Fibroblast of skin of back (primary cell): ENCODE measurements at places on chromosomes 1 and 21.

DNA sequence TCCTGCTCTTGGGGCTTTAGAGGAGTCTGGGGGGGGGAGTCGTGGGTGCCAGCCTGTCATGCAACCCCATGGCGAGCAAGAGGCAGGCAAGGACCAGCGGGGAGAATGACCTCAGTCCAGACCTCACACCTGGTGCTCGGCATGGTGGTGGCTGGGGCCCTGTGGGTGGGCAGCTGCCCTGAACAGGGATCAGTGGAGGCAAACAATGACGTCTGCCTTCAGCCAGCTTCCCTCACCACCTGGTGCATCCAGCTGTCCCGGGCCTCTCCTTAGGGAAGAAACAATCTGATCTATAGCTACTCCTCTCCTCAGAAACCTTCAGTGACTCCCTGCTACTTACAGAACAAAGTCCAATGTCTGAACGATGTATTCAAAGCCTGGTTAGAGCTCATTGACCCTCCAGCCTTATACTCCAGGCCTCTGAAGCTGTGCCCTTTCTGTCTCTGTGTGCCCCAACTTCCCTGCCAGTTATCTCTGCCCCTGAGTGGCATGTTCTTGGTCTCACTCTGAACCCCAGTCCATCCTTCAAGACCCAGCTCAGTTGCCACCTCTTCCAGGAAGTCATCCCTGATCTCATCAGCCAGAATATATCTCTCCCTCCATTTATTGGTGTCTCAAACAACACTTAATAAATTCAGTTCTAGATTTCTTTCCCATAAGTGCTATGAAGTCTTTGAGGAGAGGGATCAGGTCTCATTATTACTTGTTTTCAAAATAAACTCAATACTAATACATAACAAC, 6.6 kb downstream of the PADI2 start:
- DNase-seq: no peak

- DNase-seq: peak; percentile 57
These were observed at the start of gene SLC19A1 for GRCh38 chr21:45542242-45542666. Gene SLC19A1 (minus strand): TSS chr21:45542440. CDS start chr21:45537959, 4,481 bp downstream.

DNA sequence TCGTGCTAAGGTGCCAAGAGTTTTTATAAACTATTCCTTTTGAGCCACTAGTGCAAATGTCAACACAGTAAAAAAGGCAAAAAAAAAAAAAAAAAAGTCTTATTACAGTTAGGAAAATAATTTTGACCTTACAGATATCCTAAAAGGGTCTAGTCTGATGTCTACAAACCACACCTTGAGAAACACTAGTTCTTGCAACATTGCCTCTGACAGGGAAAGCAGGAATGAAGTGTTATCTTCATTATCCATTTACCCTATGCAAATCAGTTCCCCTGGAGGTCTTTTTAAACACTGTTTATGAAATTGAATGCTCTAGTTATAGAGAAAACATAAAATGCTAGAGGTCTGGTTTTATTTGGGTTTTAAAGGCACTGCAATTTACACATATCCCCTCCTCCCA, 115.2 kb upstream of the DMRTA2 start:
- DNase-seq: no peak

DNA sequence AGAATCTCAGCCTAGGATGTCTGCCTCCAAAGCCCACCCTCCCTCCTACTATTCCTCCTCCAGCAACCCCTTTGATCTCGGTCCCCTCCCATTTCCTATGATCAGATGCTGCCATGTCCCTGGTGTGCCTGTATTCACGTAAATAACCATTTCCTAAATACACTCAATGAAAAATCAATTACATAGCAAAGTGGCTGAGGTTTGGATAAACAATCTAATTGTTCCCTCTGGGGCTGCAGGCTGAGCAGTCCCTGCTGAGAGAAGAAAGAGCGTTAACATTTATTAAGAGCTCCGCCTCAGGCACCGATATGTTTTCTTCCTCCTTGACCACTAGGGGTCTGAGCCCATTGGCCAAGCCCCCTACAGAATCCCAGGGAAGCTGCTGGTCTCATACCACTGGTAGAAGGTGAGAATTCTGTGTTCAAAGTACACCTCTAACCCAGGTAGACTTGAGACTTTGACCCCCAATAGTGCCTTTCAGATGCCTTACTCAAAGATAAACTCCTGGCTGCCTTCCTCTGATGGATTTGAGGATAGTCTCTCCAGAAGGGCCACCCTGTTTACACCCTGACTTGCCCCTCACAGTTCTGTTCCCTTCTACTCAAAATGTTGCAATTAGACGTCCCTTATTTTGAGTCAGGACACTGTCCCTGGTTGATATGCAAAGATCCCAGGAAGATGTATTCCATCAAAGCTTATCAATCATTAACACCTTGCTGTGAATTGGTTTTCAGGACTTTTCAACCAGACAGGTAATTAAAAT, 33.9 kb upstream of the CAMK1G start:
- no peak for DNase-seq

DNA sequence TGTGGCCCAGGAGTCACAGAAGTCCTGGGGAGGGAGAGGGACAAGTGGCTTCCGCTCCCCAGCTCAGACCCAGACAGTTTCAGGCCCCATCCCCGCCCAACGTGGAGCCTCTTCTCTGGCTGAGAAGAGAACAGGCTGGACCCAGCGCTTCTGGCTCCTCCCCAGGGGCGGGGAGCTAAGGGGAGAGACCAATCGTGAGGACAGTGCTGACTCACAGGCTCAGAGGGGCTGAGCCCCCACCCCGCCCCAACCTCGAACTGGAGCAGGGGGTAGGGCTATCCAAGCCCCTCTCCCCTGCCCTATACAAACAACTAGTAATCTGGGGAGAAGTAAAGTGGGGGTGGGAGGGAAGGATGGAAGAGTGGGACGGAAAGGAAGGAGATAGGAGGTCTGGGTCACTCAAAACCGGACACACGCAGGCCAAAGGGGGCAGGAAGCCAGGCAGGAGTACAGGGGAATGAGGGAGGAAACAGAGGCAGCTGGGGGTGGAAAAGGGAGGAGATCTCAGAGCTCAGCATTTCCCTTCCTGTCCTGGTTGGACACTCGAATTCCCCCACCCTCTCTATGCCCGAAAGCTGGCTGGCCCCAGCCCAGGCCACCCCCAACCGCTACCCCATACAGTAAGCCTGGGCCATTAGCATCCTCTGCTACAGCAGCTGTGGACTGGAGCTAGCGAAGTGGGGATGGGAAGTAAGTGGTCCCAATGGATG, at the start of gene SHC1:
Gene SHC1, minus strand, starts transcription at position 117 of the 710 bp plus-strand sequence. CDS start 221 bp downstream, outside the sequence.
- DNase-seq: peak; percentile 98

DNA sequence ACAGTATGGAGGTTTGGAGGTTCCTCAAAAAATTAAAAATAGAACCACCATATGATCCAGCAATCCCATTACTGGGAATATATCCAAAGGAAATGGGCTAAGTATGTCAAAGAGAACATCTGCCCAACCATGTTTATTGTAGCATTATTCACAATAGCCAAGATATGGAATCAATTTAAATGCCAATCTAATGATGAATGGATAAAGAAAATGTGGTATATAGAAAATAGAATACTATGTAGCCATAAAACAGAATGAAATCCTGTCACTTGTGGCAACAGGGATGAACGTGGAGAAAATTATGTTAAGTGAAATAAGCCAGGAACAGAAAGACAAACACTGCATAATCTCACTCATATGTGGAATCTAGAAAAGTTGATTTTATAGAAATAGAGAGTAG, 201.7 kb upstream of the AJAP1 start:
- DNase-seq: peak; percentile 75

DNA sequence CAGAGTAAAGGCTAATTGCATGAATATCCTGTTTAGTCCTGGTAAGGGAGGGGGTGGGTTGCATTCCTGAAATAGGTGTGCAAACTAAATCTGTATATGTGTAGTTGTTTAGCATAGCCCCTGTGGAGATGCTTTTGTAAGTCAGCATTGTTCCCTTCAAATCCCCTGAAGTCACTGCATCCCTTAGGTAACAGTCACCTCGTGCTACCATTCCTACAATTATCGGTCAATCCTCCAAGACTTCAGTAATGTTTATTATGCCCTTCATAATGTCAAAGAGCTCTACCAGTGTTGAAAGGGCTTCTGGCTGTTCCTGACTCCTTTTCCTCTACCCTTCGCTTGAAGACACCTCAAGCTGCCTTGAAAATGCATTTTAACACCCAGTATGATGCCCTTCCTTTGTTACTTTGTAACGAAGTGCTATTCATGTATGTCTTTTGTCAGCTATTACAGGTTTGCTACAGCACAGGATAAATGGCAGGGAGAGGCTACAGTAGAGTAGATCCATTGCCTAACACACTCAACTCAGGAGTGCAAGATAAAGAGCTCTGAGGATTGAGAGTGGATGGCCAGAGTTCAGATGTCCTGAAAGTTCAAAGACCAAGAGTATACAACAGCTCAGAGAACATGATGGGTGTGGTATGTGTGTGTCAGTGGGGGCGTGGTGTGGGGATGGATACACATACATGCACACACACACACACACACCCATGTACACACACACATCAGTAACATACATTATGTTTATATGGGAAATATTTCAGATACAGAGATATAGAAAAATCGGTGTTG, 27.4 kb upstream of the FOXD3 start:
- DNase-seq: no peak

GRCh38 chr1:178004926-178005391, 35.1 kb upstream of the SEC16B start:
- peak; percentile 43 for DNase-seq

DNA sequence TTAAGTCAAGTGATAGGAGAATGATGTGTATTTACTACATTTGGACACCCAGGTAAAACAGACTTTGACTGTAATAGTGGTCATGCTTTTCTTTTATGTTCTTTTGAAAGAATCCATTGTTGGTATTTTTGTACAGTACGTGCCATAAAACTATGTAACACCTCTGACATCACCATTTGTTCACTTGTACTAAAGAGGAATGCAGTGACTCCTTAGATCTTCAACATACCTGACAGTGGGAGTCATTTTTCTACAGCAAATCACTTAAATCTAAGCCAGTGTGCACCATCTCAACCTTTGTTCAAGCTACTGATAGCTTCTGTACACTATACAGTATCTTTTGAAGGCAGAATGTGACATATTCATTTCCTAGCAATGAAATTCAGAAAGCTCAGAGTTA, 6.3 kb upstream of the PLD5 start:
- DNase-seq: no peak

- peak; percentile 100 for DNase-seq
These were observed 9.1 kb upstream of the PADI2 start for GRCh38 chr1:17128361-17128760.

DNA sequence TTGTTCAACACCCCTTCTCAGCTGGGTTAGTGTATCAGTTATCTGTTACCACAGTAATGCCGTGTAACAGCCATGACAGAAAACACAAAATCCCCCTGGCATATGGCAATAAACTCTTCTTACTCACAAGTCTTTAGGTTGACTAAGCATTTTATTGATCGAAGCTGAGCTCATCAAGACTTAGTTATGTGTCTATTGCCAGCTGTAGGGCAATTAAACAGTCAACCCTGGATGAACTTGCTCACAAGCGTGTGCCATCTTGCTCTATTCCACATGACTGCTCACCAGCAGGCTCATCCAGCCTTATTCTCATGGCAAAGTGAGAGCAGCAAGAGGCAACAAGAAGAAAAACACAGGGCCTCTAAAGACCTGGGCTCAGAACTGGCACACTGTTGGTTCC, 333.8 kb upstream of the PTBP2 start:
- no peak for DNase-seq

DNA sequence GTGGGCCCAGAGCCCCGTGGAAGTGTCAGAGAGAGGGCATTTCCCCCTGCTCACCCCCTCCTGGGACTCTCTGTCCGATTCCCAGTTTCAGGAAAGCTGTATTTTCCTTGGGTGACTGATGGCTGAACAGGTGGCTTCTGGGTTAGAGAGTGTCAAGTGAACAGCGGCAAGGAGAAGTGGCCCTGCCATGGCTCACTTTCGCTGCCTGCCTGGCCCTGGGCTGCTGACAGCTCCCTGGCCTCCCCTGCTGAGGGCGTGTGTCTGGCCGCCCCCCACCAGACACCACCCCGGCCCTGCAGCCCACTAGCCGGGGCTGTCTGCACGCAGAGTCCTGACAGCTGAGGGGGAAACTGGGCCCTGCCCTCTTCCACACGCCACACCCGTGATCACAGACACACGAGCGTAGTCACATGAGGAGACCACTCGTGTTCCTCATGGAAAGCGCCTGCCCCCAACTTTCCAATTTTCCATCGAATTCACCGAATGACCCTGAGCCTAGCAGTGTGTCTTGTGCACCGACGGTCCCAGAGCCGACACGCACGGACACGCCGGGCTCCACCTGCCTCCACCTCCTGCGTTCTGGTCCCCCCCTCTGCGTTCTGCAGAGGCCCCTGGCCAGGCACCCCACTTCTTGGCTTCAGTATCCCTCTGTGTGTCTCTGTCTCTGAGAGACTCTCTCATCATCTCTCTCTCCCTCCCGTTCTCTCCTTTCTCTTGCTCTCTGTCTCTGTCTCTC, 60.6 kb upstream of the CASZ1 start:
- no peak for DNase-seq

DNA sequence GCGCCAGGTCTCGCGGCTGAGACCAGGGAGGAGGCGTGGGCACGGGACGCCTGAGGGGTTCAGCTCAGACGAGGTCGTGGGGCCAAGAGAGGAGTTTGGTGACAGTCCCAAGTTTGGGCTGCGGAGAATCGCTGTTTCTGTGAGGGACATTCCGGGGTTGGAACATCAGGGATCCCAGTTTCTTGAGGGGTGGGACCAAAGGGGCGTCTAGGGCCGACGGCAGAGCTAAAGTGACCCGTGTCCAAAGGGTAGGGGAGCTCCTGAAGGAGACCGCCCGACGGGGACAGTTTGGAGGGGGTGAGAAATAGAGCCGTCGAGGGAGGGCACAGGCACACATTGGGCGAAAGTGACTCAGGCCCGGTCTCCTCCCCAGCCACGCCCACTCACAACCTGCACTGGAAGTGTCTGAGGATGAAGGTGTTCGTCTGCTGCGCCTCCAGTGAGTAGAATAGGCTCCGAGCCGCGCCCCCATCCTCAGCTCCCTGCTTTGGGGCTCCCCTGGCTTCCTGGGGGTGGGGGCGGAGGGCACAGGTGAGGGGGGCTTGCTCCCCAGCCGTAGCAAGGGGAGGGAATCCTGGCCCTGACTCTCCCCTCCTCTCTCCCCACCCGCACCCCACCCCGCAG, 7.0 kb downstream of the EFNA3 start:
- peak; percentile 60 for DNase-seq
